GM13977 (cell line): ENCODE measurements at places on chromosomes 7 and 10.

GRCh38 chr7:39620486-39620885, 2.9 kb upstream of the RALA start:
- no peak for DNase-seq

GRCh38 chr10:18539335-18539734, 112.1 kb downstream of the NSUN6 start:
- no peak for DNase-seq

GRCh38 chr10:110681023-110681681, 37.0 kb downstream of the RBM20 start:
- DNase-seq, result peak; percentile 60

- DNase-seq, result no peak
Observed at GRCh38 chr10:30596013-30596412, 33.5 kb downstream of the LYZL2 start.

- DNase-seq, result no peak
Observed at GRCh38 chr7:26989897-26990670, 105.7 kb downstream of the HOXA1 start.

DNA sequence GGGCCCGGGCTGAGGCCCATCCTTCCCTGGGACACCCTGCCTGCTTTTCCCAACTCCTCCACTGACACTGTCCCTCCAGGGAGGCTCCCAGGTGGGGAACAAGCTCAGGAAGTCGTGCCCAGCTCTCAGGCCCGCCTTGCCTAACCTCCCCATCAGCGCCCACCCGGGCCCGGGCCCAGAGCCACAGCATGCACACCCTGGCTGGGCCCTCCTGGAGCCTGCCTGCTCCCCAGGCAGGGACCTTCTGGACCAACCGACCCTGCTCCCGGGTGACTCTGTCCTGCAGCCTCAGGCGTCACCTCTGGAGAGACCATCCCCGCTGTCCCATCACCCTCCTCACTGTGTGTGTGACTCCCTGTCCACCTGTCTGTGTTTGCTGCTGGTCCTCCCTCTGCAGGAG, 1.8 kb upstream of the TMEM184A start:
- DNase-seq, result no peak

- no peak for DNase-seq
Observed at GRCh38 chr7:231030-231857, 38.9 kb downstream of the FAM20C start.

GRCh38 chr7:131943646-131944045, 387.2 kb upstream of the PODXL start:
- no peak for DNase-seq

GRCh38 chr10:127408112-127408710, 140.9 kb upstream of the NPS start:
- no peak for DNase-seq

DNA sequence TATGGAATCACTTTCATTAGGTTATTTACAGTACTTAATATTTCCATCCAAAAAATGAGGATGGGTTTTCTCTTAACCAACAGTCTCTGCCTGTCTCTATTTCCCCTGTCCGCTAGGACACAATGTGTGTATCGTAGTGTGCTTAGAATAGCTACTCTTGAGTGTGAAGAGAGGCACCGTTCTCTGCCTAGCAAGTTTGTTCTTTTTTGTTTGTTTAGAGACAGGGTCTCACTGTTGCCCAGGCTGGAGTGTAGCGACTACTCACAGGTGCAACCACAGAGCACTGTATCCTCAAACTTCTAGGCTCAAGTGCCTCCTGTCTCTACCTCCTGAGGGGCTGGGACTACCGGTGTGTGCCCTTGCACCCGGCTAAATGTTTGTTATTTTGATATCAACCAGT, 121.9 kb downstream of the ANK3 start:
- no peak for DNase-seq

DNA sequence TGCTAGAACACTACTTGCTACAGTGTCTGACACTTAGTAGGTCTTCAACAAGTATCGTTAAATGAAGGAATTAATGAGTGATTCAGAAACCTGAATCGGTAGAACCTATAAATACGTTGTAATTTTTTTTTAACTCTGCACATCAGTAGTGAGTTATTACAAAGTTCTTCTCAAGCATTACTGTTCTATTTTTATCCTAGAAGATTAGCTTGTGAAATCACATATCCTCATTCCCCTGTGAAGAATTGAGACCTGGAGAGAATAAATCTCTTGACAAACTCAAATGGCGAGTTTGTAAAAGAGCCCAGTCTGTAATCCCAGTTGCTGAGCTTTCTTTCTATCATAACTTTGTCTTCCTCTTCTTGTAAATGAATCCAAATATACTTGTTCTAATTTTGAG, 34.7 kb downstream of the HYAL4 start:
- no peak for DNase-seq

DNA sequence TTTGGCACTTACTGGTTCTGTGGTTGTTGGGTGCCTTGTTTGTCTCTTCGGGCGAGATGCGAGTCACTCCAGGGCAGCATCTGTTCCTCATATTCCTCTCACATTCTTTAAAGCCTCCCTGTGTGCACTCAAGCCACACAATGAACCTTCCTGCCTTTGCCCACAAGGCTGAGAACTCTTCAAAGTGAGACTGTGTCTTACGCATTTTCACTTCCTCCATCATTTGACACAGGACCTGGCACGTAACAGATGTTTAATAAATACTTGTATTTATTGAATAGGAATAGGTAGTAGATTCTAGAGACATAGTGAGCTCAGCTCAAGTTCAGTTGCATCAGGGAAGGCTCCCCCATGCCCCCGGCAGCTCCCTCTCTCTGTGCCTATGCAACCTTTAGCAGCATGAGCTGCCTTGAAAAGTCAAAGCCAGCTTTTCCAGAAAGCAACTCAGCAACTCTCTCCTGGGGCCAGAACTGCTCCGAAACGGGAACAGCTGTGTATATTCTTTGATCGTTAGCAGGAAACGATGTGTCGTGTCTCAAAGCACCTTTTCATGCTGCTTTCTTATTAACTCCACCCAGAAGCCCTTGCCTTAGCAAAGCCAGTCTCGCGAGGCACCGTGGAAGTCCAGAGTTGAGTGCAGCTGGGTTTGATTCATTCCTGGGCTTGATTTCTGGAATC, 97.5 kb downstream of the PFKFB3 start:
- peak; percentile 49 for DNase-seq

GRCh38 chr7:82697897-82698296, 254.3 kb upstream of the CACNA2D1 start:
- DNase-seq, result no peak

GRCh38 chr7:44962483-44963251, 16.1 kb downstream of the MYO1G start:
- no peak for DNase-seq

GRCh38 chr7:20153999-20154398, 63.2 kb downstream of the MACC1 start:
- no peak for DNase-seq

- peak; percentile 32 for DNase-seq
Observed at GRCh38 chr10:98170249-98171117, 36.0 kb downstream of the R3HCC1L start.
